ENCODE measurements at places on chromosomes 6 and 20.
A peak's percentile ranks its signal among the peaks of the same experiment; 100 is the strongest.

- peak; percentile 57 for DNase-seq
Observed at GRCh38 chr20:45987108-45987780, 15.2 kb upstream of the ZNF335 start.

GRCh38 chr6:33592595-33593413 is 12.7 kb upstream of the BAK1 start:
- DNase-seq = no peak

- DNase-seq = no peak
Observed at GRCh38 chr6:163252061-163252591, 162.4 kb upstream of the QKI start.

DNA sequence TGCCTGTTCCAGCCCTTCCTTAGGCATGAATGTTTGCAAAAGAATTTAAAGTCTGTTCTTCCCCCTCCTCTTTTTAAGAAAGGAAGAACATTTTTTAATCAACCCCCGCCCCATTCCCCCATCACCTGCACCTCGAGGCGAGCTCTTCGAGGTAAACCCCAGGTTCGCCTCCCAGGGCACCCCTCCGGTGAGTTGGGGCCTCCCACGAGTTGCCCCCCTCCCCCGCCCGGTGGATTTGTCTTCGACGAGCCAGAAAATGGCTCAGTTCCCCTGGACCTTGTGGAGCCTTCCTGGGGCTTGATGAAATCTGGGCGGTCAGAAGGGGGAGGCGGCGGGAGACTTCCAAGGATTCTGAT is 256 bp upstream of the OVOL2 start:
- DNase-seq = no peak

- DNase-seq = no peak
Observed at GRCh38 chr20:50372770-50373088, 137.5 kb upstream of the PTPN1 start.

- peak; percentile 60 for DNase-seq
Observed at GRCh38 chr20:38730989-38731737, 6.9 kb downstream of the SLC32A1 start.

DNA sequence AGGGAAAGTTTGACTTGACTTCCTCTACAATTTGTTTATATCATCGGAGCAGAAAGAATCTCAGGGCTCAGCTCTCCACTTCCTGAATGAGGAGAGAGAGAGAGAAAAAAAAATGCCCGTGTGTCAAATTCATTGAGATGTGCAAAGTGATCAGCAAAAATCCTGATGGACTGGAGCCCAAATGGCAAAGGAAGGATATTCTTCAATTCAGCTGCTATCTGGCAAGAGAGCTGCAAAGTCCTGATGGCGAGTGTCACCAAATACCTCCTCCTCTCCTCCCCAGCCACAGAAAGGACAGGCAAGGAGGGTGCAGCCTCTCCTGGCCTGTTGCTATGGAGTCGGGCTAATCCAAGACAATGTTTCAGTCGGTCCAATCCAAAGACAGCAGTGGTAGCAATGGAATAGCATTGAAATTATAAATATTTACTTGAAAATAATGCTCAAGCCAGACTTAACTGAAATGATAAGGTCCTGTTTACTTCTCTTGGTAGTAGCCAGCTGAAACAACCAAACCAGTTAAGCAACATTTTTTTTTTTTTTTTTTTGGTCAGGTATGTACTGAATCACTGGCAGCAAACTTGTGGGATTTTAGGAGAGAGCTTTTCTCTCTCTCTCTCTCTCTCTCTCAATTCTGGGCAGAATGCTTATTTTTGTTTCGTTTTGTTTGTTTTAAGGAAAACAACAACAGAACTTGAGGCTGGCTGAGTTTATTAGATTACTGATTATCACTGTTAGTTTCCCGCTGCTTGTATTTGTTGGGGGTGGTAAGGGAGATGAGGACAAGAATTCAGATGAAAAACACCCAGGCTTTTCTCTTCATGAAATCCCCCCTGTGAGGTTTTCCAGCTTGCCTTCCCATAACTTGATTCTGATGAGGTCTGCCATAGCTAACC is 204.2 kb downstream of the BCAS1 start:
- peak; percentile 68 for DNase-seq

- no peak for DNase-seq
Observed at GRCh38 chr20:9128568-9128967, 59.7 kb downstream of the PLCB4 start.

DNA sequence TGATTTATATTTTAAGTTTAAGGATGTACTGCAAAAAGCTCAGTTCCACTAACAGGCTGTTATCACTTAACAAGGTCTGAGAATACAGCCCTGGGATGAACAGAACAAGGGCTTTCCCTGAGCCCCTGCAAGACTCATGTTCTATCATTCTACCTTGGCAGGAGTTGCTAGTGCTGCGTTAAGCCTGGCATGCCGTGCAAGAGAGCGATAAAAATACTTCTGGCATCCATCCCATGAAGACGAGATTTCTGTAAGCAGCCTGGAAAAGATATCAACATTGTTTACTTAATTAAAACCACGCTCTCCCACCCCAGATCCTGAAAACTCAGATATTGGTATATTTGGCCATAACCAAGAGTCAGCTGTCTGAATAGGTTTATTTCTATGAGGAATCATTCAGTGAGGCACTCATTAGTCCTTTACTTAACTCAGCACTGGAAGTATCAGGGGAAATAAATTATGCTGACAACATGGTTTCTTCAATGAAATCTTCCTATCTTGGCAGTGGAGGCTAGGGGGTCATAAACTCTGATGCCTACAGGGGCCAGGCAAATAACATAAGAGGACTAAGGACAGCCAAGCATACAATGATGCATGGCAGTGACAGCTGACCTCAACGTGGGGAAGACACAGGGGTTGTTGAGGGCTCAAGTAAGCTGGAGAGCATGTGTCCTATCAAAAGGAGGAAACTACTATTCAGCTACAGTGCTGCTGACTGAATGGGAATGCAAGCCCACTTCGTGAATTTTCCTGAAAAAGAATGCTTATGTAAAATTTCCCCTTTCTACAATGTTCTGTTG is 37.6 kb upstream of the LYRM2 start:
- DNase-seq = no peak

DNA sequence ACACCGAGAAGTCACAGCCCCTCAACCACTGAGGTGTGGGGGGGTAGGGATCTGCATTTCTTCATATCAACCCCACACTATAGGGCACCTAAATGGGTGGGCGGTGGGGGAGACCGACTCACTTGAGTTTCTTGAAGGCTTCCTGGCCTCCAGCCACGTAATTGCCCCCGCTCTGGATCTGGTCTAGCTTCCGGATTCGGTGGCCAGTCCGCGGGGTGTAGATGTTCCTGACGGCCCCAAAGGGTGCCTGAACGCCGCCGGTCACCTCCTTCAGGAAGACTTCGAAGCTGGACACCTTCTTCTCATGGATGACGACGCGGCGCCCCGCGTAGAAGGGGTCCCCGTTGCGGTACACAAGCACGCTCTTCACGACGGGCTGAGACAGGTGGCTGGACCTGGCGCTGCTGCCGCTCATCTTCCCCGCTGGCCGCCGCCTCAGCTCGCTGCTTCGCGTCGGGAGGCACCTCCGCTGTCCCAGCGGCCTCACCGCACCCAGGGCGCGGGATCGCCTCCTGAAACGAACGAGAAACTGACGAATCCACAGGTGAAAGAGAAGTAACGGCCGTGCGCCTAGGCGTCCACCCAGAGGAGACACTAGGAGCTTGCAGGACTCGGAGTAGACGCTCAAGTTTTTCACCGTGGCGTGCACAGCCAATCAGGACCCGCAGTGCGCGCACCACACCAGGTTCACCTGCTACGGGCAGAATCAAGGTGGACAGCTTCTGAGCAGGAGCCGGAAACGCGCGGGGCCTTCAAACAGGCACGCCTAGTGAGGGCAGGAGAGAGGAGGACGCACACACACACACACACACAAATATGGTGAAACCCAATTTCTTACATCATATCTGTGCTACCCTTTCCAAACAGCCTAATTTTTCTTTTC is at the start of gene DCDC2:
TSS of gene DCDC2 (minus strand) at position 724 of the 883 bp plus-strand sequence. CDS start at position 415, 309 bp downstream.
- DNase-seq = no peak

- no peak for DNase-seq
Observed at GRCh38 chr6:113493991-113494390, 363.2 kb upstream of the MARCKS start.

GRCh38 chr6:14640631-14641030 is 523.1 kb downstream of the CD83 start:
- no peak for DNase-seq

GRCh38 chr6:33751771-33752645 is 5.3 kb upstream of the IP6K3 start:
- DNase-seq = no peak

DNA sequence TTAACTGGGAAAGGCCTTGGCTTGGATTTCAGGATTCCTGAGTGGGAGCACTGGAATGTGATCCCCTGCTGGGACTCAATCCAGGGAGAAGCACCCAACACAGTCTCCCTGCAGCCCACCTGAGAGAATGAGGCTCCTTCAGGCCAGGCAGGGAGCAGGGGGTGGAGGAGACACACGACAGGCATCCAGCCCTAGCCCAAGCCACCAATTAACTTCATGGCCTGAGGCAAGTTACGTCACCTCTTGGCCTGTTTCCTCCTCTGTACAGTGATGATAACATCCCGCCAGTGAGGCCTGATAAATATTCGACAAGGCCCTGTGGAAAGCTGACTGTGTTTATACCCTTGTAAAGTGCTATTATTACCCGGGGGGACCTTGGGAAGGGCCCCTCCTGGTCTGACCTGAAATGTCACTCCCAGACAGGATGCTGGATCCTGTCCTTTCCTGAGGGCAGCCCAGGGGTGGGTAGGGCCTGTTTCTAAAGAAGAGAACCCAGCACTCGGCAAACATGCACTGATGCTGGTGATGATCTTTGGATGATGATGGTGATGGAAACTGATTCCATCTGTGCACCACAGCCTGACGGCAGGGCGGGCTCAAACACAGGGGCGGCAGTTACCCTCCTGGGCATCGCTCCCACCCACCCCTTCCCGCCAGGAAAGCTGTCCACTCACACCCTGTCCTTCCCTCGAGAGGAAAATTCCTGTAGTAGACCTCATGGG is 12.4 kb downstream of the FRS3 start:
- DNase-seq = peak; percentile 95

DNA sequence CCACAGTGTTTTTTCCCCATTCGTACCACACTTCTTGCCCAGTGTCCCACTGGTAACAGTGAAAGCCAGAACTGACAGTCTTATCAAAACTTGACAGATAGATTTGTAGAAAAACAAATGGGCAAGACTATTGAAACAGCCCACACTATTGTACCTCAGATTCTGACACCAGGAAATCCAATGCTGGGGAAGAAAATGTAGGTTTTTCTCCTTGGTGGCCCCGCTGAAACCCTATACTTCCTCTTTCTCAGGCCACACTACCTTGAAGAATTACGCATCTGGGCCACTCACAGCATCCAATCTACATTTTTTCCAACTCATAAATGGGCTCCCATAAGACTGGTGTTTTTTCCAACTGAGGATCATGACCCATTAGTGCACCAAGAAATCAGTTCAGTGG is 90.9 kb upstream of the HDDC2 start:
- no peak for DNase-seq

DNA sequence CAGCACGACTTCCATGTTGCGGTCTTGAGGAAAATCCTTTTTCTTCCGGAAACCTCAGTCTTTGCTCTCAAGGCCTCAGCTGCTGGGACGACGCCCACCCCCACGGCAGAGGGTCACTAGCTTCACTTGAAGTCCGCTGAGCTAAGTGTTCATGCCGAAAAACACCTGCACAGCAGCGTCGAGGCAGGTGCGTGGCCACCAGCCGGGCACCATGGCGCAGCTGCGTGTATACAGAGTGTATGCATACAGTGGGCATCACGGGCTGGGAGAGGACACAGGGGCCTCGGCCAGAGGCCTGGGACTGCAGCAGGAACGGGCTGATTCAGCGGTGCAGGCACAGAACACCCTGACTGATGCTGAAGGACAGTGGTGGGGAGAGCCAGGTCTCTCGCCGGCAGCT is 20.1 kb downstream of the KCNQ2 start:
- DNase-seq = no peak

DNA sequence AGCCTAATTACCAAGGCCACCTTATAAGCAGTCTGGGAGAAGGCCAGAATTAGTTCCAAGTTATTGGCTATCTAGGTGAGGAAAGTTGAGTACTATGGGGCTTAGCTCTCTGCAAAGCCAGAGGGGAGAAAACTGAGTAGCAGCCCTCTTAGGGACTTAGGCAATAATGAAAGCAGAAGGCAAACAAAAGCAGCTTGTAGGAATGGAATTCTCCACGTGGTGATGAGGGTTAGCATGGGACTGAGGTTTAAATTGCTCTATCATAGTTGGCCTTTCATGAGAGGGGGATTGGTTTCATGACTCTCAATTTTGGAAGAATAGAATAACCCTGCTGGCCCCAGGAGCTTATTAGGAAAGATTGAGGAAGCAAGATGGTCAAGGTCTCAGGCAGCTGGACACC is 7.0 kb upstream of the UBE2J1 start:
- no peak for DNase-seq

GRCh38 chr6:36769676-36770499 is 69.4 kb downstream of the CPNE5 start:
- DNase-seq = peak; percentile 85

- DNase-seq = no peak
Observed at GRCh38 chr20:35271073-35271882, 6.6 kb downstream of the MMP24OS start.

- peak; percentile 77 for DNase-seq
Observed at GRCh38 chr6:166365221-166365620, 17.5 kb downstream of the MPC1 start.

DNA sequence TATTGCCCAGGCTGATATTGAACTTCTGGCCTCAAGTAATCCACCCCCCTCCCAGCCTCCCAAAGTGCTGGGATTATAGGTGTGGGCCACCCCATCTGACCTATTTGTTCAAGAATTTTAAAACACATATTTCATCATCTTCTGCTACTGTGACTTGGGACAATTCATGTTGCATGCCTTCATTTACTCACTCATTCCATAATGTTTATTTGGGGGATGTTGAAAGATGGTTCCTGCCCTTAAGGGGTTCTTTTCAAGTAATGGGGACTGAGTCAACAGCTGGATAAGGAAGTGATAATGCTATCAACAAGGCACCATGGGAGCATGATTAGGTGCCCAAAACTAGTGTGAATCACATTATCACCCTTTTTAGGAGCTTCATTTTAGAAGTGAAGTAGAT is 62.0 kb downstream of the CRYBG1 start:
- DNase-seq = peak; percentile 12

DNA sequence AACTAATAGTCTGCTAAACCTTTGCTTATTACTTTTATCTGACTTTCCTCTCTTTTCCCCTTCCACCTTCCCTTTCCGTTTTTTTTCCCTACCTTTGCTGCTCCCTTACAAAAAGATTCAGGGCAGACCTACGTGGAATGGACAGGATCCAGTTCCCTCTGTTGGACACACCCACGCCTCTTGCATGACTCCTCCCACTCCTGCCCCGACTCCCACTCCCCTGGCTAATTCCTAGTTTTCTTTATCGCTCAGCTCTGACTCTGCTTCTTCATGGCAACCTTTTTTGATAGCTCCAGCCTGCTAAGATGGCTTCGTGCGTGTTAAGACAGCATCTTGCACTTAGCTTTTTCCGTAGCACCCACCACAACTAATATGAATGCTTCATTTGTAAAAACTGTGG is 715.6 kb upstream of the NRSN1 start:
- no peak for DNase-seq

GRCh38 chr6:167826896-167827582 is at the start of gene AFDN:
AFDN (plus strand) TSS chr6:167826911; CDS start chr6:167827133, 222 bp downstream.
- peak; percentile 41 for DNase-seq

All from EH (cell line).